ENCODE measurements at places on chromosomes 12 and 14. TPM values are rescaled to one million over a fixed set of nuclear protein-coding genes. Genes with fewer than 3 reads are reported as not detected.

The NKX2-1 gene
- 148 TPM for polyA plus RNA-seq

The KRT85 gene
- 0.06 TPM for polyA plus RNA-seq

The CD9 gene
- 124 TPM for polyA plus RNA-seq

The NTS gene
- polyA plus RNA-seq: 5.6 TPM

The PLBD1 gene
- polyA plus RNA-seq: 29.4 TPM

The HOXC4 gene
- 3.1 TPM for polyA plus RNA-seq

The CIDEB gene
- 11.6 TPM for polyA plus RNA-seq

The E2F7 gene
- polyA plus RNA-seq: 11.5 TPM

GRCh38 chr12:4943067-4943937 lies 33.6 kb downstream of the KCNA1 start:
- no peak for DNase-seq

DNA sequence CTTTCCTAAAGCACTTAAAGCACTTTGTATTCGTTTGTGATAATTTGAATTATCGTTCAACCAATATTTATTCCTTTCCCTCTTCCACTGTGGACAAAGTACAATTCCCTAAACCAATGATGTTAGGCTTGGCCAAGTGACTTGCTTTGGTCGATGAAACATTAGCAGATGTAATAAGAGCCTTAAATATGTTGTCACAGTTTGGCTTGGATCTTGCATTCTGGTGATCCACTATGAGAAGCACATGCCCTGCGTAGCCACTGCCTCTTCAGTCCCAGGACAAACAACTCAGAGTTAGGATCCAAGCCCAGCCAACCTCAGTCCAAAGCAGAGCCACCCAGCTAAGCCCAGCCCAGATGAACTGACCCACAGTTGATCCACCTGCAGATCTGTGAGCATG lies 8.4 kb upstream of the C12orf75 start:
- DNase-seq: no peak

DNA sequence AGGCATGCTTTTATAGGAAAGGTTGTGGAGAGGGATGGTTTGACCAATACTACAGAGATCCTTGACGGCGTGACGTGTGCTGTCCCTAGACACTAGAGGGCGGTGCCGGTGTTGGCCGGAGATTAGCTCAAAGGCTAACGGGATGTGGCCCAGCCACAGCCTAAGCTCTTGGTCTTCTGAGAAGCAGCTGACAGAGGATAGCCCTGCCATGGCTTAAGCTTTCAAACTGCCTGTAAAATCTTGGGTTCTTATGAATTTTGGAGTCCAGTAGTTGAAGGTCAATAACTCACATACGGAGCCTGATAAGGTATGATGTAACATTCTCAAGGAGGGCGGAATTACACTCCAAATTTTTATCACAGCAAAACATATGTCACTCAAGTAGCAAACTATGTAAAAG lies 515.7 kb upstream of the ATXN7L3B start:
- DNase-seq: no peak

GRCh38 chr12:132398386-132398991 lies 69.1 kb upstream of the GALNT9 start:
- DNase-seq: no peak

GRCh38 chr12:106302401-106303201 lies at the start of gene TCP11L2:
TCP11L2 (plus strand) TSS chr12:106302733; CDS start chr12:106311076, 8,343 bp downstream.
- DNase-seq: peak; percentile 84

DNA sequence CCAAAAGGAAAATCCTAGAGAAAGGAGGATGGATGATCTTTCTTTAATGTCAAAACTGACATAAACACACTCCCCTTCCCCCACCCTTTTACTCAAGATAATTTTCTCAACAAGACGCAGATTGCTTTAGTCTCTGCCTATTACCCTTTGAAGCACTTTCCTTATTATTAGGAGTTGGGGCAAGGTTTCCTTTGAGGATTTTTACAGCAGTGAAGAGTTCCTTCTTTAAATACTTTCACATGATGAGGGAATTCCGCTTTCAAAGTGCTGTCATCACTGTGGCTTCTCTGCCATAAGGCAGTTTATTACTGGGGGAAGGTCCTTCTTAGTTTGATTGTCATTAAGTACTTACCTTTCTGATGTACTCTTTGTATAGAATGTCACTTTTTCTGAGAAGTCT lies 172.1 kb downstream of the MSRB3 start:
- DNase-seq: no peak

DNA sequence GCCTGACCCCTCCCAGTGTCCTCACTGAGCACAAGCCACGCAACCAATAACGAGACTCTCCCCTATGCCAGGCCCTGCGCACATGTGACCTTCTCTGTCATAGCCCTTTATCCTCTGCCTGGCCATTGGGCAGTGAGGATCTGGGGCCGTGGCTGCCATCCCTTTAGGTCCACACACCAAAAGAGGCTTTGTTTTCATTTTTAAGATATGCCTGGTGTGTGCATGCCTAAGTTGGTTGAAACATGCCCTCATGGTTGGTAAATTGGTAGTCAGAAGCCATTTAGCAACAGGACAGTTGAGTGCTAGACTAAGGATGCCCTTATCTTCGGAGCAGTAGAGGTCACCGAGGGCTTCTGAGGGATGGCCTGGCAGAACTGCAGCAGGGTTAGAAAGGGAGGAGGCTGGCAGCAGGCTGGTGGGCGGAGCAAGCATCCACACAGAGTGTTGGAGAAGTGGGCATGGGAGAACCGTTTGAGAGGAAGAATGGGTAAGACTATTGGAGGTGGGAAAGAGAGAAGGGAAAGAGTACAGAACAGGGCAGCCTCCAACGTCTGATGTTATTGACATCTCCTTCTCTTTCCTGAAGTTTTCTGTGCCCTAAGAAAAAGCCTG lies 75.1 kb downstream of the SLC24A4 start:
- no peak for DNase-seq

DNA sequence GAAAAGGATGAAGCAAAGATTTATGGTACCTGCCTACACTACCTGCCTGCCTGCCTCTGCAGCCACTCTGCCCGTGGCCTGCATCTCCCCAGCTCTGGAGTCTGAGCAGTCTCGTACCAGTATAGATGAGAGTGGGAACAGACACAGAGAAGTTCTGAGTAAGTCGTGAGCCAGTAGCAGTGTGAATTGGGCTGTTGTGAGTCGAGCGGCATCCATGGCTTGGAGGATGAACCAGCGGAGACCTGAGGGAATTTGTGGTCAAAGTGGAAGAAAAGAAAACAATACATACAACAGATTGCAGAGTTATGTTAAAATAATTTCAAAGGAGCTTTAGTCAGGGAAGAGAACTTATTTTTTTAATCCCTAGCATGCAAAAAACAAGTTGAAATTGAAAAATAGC lies 25.3 kb downstream of the C2CD5 start:
- DNase-seq: no peak

- DNase-seq: no peak
Observed at GRCh38 chr12:10186299-10186698, 7.5 kb downstream of the TMEM52B start.

GRCh38 chr12:94725375-94726168 lies 75.2 kb upstream of the TMCC3 start:
- DNase-seq: no peak

- DNase-seq: no peak
Observed at GRCh38 chr14:76396714-76397187, 20.8 kb downstream of the ESRRB start.

- no peak for DNase-seq
Observed at GRCh38 chr12:18158774-18159557, 69.0 kb upstream of the RERGL start.

DNA sequence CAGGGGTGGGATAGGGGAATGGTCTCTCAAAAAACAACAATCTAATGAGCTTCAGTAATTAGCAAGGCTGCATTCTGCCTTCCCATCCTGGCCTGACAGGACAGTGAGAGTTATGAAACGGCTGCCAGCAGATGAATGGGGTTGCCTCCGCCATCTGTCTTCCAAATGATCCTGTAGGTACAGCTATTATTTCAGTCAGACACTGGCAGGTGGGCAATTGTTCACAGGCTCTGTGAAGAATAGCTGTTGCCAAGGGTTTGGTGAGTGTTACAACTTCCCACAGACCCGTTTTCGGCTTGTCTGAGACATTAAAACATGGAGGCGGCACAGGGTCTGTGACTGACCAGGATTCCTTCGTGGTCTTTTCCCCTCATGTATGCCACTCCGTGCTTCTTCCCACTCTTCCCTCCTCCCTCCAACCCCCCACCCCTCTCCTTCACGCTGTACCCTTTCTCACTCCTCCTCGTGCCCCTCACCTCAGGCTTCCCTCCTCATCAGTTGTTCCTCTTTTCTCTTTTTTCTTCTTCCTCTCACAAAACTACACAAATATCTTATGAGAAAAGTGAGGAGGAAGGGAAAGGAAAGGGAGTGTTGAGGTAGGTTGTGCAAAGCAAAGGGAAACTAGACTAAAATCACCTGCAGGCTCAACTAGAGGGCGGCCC lies 160.8 kb upstream of the GZMB start:
- no peak for DNase-seq

DNA sequence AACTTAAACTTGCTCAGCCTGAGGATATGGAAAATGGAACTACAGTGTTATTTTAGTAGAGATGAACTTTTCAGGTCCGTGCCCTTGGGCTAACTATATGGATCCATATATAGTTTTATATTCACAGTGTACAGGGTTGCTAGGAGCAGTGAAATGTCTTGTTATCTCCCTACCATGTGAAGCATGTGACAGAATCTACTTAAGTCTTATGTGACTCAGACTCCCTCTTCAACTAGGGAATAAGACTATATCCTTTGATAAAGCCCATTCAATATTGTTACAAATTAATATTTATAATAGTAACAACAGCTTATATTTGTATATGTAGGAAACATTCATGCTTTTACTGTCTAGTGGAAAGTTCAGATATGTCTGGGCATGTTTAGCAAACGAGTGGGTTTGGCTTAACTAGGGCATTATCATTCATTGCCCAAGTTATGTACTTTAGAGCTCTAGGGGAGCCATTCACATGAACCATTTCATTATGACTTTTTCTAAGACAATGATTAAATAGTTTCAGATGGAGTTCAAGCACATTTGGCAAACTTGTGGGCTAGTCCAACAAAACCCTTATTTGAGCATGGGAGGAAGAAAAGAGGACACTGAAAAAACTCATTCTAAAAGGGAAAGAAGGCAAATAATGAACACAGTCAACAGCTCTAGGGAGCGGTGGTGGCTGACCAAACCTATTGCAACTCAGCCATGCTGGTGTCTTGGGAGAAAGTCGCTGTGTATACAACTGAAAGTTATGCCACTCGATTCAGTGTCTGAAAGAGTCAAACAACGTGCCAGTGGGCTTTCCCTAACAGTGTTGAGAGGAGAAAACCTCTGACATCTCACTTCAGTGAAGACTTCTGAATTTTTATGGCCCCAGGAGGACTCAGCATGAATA lies 305.9 kb upstream of the G2E3 start:
- no peak for DNase-seq

GRCh38 chr12:98678236-98678945 lies 33.3 kb downstream of the APAF1 start:
- no peak for DNase-seq

DNA sequence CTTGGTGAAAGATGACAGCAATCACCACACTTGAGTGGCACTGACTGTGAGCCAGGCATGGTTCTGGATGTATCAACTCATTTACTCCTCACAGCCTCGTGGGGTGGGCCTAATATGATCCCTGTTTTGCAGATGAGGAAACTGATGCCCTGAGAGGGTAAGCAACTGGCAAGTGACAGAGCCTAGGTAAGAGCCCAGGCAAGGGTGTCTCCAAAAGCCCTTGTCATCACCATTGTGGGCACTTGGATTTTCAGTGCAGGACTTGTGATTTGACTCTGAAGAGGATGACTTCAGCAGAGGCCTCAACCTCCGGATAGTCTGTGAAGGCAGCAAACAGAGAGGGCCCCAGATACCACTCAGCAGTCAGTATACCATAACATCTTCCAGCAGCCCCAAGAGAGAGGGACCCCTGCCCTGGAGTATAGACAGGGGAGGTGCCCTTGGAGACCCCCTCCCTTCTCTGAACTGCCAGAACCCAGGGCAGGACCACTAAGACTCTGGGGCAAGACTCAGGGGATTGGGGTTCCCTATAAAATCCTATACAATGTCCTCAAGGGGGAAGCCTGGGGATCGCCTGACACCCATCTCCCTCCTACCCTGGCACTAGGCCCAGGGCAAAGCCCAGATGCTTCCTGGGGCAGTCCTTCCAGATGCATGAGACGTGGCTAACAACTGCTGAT lies 7.1 kb upstream of the KRT5 start:
- no peak for DNase-seq

DNA sequence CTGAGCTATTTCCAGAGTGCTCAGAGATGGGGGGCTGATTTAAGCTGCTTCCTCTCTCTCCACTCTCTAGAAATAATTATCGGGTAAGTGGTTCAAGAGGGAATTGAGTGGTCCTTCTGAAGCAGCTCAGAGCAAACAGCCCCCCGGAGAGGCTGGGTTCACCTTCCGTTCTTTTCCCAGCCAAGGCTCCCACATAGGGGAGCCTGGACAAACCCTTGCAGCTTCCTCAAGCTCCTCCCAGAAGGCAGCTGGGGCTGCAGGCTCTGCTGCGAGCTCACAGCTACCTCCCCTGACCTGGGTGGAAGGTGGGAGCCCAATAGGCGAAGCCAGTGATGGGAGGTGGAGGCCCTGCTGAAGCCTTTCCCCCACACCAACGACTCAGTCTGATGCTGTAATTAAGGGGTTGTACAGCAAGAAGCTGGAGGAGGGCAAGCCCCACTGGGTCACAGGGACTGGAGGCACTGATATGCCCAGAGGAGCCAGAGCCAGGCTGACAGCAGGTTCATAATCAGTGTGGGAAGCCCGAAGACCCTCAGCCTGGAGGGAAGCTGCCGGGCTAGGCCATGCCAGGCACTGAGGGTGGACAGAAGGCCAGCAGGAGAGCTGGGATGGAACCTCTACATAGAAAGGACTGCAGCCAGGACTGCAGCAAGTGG lies 52.4 kb downstream of the ARL6IP4 start:
- no peak for DNase-seq

- DNase-seq: no peak
Observed at GRCh38 chr12:101732318-101732717, 6.9 kb downstream of the SYCP3 start.

- peak; percentile 82 for DNase-seq
Observed at GRCh38 chr14:89315493-89316470, 101.3 kb downstream of the FOXN3 start.

DNA sequence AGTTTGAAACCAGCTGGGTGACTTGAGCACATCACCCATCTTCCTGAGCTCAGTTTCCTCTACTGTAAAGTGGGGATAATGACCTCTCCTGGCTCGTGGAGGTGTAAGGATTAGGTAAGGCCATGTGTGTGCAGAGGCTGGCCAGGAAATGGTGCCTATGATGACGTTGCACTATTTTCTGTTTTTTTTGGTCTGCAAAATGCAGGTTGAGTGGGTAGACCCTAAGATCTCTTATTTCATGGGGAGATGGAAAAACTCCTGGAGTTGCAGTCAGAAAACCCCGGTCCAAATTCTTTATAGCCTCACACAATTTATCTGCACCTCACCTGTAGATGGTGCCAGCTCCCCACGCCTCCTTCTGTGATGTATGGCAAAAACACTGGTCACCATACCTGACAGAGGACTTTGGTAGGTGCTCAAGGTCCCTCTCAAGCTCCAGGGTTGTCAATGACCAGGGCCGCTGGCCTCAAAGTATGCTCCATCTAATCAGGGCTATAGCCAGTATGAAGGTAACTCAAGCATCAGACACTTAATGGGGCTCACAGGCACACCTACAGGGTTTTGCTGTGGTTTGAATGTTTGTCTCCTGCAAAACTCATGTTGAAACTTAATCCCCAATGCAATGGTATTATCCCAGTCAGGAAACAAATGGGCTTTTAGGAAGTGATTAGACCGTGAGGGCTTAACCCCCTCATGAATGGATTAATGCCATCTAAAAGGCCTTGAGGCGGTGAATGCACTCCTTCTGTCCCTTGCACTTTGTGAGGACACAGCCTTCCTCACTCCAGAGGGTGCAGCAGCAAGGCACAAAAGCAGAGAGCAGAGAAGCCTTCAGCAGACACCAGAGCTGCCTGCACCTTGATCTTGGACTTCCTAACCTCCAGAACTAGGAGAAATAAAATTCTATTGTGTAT lies 17.6 kb downstream of the C14orf132 start:
- DNase-seq: no peak
